ENCODE measurements at places on chromosomes 6 and 20.

DNA sequence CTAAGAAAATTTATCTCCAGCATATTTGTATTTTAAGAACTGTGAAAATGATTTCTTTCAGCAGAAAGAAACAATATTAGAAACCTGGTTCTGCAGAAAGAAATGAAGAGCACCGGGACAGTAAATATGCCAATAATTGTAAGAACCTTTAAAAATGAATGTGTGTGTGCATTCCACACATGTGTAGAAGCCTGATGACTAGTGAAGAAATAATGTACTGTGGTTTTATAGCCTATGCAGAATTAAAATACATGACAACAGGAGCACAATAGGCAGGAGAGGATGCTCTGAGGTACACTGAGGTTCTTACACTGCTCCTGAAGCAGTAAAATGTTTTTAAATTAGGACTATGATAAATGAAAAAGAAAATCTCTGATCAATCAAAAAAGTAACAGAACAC is 48.9 kb downstream of the SNX14 start:
- DNase-seq = no peak

GRCh38 chr6:75631859-75632635 is 30.4 kb downstream of the SENP6 start:
- no peak for DNase-seq

GRCh38 chr20:57332105-57333089 is 2.8 kb downstream of the SPO11 start:
- DNase-seq = no peak

DNA sequence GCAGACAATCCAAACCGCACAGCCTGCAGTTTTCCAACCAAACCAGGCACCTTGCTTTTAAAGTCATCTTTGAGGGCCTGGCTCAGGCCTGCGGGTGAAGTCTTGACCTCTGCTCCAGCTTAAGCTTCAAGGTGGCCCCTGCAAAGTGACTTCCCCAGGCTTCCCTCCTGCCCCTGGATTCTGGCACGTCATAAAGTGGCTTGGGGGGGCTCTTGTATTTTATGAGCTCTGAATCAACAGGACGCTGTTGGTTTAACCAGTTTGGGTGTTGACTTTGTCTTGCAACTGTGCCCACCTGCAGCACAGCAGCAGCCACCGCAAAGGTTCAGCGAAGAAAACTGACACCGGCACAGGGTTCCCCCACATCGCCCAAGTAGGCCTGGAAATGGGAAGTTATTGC is 81.2 kb downstream of the NFATC2 start:
- DNase-seq = no peak

GRCh38 chr6:111033628-111034289 is 51.9 kb downstream of the RPF2 start:
- no peak for DNase-seq

GRCh38 chr20:62984666-62985443 is 21.9 kb downstream of the BHLHE23 start:
- DNase-seq = no peak

- DNase-seq = no peak
Measured at GRCh38 chr6:153525998-153526397, 394.9 kb upstream of the RGS17 start.

DNA sequence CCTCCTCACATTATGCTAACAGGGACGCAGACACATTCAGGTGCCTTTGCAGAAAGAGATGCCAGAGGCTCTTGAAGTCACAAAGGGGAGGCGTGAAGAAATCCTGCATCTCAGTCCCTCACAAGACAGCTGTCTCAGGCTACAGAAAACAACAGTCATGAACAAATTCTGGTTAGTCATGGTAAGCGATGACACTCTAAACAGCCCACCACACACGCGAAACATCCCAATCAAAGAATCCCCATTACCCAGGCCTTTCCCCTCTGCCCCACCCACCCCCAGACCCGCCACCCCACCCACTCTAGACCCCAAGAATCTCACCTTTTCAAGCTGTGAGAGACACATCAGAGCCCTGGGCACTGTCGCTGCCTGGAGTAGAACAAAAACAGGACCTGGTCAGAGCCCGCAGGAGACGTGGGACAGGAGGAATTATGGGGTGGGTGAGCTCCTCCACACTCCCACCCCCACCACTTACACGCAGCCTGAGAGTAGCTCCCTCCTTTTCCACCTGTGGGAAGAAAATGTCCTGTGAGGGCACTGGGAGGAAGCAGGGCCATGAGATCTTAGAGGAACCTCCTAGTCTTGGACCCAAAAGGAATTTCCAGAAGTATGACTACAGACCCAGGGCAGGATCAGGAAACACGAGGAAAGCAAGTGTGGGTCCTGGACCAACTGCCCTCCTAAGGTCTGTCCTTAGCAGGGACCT is 2.7 kb downstream of the HLA-B start:
- DNase-seq = no peak

DNA sequence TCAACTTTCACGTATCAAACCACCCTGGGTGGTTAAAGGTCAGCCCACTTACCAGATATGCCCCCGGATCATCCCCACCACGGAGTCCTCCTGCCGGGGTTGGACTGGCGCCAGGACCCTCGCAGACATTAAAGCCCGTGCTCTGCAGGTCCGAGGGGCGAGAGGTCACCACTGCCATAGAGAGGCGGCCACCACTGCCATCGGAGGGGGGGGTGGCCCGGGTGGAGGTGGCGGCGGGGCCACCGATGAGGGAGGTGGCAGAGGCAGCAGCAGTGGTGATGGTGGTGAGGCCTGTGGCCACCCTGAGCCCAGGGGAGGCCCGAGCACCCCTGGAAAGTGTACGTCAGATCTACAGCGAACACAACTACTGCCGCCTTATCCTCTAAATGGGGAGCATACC is 76.3 kb downstream of the ASXL1 start:
- no peak for DNase-seq

GRCh38 chr20:15570156-15570555 is 1003.1 kb downstream of the KIF16B start:
- no peak for DNase-seq
